ENCODE measurements at places on chromosomes 16 and 17. TPM values are rescaled to one million over a fixed set of nuclear protein-coding genes. Genes with fewer than 3 reads are reported as not detected.

- no peak for DNase-seq
These were observed 10.9 kb upstream of the MYO15B start for GRCh38 chr17:75576661-75577060.

GRCh38 chr17:36188891-36189306 lies 7.7 kb downstream of the CCL3L1 start:
- DNase-seq = peak; percentile 67

GRCh38 chr17:39639566-39640458 lies 2.9 kb downstream of the STARD3 start:
- DNase-seq = no peak

GRCh38 chr17:38454532-38454931 lies 26.3 kb downstream of the ARHGAP23 start:
- peak; percentile 76 for DNase-seq

DNA sequence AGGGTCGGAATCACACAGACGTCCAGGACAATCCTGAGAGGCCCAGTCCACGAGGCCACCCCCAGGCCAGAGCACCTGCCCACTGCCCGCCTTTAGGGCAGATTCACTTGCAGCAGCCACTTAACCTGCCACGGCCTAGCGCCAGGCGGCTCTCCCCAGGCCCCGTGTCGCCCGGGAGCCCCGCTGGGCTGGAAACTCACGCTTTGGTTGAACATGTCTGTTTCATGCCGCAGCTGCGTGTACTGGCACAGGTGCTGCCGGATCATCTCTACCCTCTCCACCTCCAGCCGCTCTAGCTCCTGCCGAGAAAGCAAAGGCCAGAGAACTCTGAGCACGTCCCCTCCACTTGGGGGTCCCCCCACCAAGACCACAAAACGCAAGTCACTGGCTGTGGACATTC lies 12.7 kb upstream of the RCVRN start:
- no peak for DNase-seq

- DNase-seq = no peak
These were observed 11.1 kb downstream of the FLCN start for GRCh38 chr17:17225901-17226300.

The CRYBA1 gene
- not detected for total RNA-seq

The SGSH gene
- total RNA-seq = 5.8 TPM

The NECAB2 gene
- 6.5 TPM for total RNA-seq

The GRIN2A gene
- 5.3 TPM for total RNA-seq
